Dermis lymphatic vessel endothelial cell (primary cell): ENCODE measurements at places on chromosomes 7 and 10. TPM values are rescaled to one million over a fixed set of nuclear protein-coding genes. Genes with fewer than 3 reads are reported as not detected.

Gene ZNF722
- total RNA-seq: not detected in 2 replicates

Gene WDR86
- total RNA-seq: 0.11 TPM in 1 of 2 replicates, not detected in the other

Gene FGL2
- 1.1 and 4.9 TPM in 2 replicates for total RNA-seq

Gene MOGAT3
- not detected in 2 replicates for total RNA-seq

Gene RASA4B
- 1.1 and 3.8 TPM in 2 replicates for total RNA-seq

Gene FAM180A
- under 0.01 TPM in 1 of 2 replicates, not detected in the other for total RNA-seq

Gene IFIT3
- 11.2 and 18.7 TPM in 2 replicates for total RNA-seq

Gene SEPHS1
- total RNA-seq: 41.9 and 44.9 TPM in 2 replicates

Gene ITGA8
- 2.4 and 10.9 TPM in 2 replicates for total RNA-seq

Gene CFAP43
- total RNA-seq: 0.17 TPM in 1 of 2 replicates, not detected in the other

Gene ZNF800
- 9.5 and 13.1 TPM in 2 replicates for total RNA-seq

Gene CHAT
- not detected in 2 replicates for total RNA-seq

Gene SSC4D
- 0.09 and 0.54 TPM in 2 replicates for total RNA-seq

Gene C10orf143
- 0.69 and 1.2 TPM in 2 replicates for total RNA-seq

Gene MMD2
- not detected in 2 replicates for total RNA-seq

Gene ZCCHC24
- 4.8 and 6.0 TPM in 2 replicates for total RNA-seq

Gene CDC14C
- under 0.01 TPM in 1 of 2 replicates, not detected in the other for total RNA-seq

Gene GNAT3
- total RNA-seq: not detected in 2 replicates

Gene HTR5A
- not detected in 2 replicates for total RNA-seq

Gene NKX1-2
- not detected in 2 replicates for total RNA-seq

Gene NFE2L3
- total RNA-seq: 5.3 and 11.4 TPM in 2 replicates

Gene VENTX
- total RNA-seq: not detected in 2 replicates

Gene CCT6A
- total RNA-seq: 192 and 228 TPM in 2 replicates

Gene NCOA4
- 203 and 235 TPM in 2 replicates for total RNA-seq

Gene ZNF736
- total RNA-seq: 6.0 and 9.4 TPM in 2 replicates

Gene GOLGA7B
- 0.09 and 0.11 TPM in 2 replicates for total RNA-seq

Gene LRGUK
- 0.17 and 0.22 TPM in 2 replicates for total RNA-seq

Gene TSPAN12
- 128 and 134 TPM in 2 replicates for total RNA-seq

Gene PROSER2
- total RNA-seq: 4.0 and 8.0 TPM in 2 replicates

Gene KIF11
- 4.3 and 5.8 TPM in 2 replicates for total RNA-seq

Gene CFAP46
- total RNA-seq: 0.26 and 0.54 TPM in 2 replicates

Gene EVX1
- not detected in 2 replicates for total RNA-seq
